ENCODE measurements at places on chromosomes 5 and 9.

DNA sequence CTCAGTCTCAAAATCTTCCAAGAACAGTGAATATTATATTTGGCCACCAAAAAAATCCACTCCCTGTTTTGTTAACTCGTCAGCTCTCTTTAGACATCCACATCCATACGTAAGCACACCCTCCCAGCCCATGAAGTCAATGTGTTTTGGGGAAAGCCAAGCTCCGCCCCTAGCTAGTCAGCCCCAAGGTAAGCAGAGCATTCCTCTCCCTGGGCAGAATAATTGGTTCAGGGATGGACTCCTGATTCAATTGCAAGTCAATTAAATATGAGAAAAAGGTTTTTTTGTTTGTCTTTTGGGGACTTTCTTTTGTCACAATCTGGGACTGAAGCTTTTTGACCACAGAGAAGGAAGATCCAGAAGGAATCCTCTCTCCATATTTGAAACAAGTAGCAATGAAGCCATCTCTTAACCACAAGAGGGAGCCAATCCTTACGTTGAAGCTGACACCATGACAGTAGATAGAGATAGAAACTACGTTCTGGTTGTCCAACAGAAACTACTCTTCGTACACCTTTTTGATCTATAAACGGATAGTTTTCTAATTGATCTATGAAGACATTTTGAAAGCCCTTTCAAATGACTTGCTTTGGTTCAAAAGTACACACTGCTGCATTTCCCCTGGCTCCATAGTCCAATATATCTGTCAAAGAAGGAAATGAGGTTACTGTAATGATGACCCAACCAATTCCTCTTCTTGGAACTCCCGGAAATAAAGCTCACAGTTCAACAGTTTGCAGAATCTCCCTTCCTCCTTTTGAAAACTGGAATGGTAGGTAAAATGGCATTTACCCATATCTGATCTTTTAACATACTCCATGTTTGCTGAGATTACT, 166.4 kb downstream of the TLE1 start:
- DNase-seq: peak; percentile 74

DNA sequence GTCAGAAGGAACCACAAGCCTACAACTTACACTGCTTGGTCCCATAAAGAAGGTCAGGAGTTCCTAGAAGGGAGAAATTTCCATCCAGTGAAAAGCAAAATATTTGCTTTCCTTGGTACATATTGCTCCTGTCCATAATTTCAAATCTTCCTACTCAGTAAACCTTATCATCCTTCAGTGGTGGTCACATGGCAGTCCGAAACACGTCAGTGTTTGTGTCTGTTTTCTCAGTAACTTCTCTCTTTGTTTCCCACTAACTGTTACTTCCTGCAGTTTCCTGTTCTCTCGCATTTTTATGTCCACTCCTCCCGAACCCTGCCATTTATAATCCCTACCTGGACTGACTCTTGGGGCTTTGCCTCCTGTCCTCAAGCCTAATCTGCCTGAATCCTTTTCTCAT, 129.1 kb downstream of the FANCC start:
- DNase-seq: no peak

DNA sequence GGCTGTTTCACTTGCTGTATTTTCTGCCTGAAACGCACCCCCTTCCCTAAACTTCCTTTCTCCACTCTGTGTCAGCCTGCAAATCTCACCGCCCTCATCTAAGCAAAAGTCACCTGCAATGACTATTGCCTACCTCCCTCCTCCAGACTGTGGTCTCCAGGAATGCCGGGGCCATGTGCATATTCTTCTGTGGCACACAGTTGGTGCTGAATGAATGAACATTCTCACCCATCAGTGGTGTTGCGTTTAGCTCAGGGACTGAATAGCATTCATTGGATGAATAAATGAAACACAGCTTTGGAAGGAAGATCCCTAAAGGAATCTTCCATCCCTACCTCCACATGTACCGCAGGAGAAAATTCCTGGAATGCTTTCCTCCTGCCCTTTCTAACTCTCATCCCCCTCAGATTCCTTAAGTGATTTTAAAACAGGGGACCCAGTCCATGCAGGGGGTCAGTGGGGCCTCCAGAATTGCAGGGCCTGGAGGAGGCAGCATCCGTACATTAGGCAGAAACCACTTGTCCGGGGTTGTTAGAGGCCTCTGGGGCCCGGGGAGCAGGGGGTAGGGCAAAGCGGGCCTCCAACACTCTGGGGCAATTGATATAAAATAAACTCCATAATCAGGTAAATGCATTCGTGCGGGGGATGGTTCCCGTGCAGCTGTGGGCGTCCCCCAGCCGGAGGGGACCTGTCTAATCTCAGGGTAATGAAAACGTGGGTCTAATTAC, 28.3 kb upstream of the PTGS1 start:
- DNase-seq: no peak

DNA sequence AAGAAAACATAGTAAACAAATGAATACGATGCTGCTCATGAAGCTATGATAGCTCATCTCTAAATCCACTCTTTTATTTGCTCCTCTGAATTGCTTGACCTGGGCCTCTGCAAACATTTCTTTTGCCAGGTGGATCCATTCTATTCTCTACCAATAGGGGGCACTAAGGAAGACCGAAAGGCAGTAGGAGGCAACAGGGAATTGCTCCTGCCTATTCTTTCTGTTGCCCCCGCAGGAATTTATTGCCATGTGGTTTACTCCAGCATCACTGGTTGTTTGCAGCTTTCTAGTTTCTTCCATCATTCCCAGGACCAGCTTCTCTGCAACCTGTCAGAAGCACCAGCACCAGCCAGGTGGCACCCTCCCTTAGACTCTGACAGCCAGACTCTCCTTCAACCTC, 5.3 kb downstream of the GAPT start:
- DNase-seq: peak; percentile 13

DNA sequence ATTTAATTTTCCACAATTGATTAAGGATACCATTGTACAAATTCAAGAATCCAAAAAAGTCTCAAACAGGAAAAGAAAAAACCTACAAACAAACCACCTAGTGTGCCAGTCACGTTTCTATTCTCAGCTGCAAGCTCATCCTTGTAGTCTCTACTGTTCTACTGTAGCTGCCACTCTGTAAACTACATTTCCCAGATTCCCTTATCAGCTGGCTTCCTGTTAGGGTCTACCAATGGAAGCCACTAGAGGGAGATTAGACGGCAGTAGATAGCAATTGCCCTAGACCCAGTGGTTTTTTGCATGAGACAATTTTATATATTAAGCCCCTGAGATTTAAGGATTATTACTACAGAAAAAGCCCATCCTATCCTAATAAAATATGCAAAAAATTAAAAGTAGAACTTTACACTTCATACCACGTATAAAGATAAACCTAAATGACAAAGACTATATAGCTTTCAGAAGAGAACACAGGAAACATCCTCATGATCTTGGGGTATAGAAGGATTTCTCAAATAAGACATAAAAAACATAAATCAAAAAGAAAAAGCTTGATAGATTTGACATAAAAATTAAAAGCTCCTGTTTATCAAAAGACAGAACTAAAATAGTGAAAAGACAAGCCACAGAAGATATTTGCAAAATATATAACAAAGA, 37.4 kb downstream of the P4HA2 start:
- peak; percentile 70 for DNase-seq
